PC-3 (cell line): ENCODE measurements at places on chromosomes 7 and 10. TPM values are rescaled to one million over a fixed set of nuclear protein-coding genes. Genes with fewer than 3 reads are reported as not detected.

Gene FEZF1
- not detected in 2 replicates for total RNA-seq

Gene XRCC2
- total RNA-seq: 13.6 and 18.7 TPM in 2 replicates

Gene ATOH7
- total RNA-seq: 1.1 TPM in 1 of 2 replicates, not detected in the other

DNA sequence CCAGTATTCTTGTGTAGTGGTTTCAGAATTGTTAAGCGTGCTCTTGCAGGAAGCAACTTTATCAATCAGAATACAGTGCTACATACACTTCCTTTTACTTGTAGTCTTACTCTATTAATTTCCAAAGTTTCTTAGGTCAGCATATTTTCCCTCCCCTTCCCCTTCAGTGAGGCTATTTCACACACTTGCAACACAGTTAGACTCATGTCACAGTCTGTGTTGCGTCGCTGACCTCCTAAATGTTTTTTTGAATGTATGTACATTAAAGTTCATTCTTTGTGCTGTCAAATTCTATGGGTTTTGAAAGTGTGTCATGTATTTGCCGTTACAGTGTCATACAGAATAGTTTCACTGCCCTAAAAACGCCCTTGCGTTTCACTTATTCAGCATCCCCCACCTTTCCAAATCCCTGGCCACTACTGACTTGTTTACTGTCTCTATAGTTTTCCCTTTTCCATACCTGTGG lies 5.4 kb upstream of the HKDC1 start:
- no peak for DNase-seq

- DNase-seq: no peak
Observed at GRCh38 chr10:128957221-128957620, 509.8 kb upstream of the MGMT start.
